ENCODE measurements at places on chromosomes 1 and 21.

- H3K27ac ChIP-seq, result no peak overlapping the region
- no peak overlapping the region for H3K4me3 ChIP-seq
- no peaks in the 10 kb centered on the region for H3K36me3 ChIP-seq
- DNase-seq, result no peak
- no peaks in the 10 kb centered on the region for H3K27me3 ChIP-seq
- H3K4me1 ChIP-seq, result peaks cover 5% of the 10 kb centered on the region
These were observed 109.3 kb downstream of the NTNG1 start for GRCh38 chr1:107250169-107250568.

DNA sequence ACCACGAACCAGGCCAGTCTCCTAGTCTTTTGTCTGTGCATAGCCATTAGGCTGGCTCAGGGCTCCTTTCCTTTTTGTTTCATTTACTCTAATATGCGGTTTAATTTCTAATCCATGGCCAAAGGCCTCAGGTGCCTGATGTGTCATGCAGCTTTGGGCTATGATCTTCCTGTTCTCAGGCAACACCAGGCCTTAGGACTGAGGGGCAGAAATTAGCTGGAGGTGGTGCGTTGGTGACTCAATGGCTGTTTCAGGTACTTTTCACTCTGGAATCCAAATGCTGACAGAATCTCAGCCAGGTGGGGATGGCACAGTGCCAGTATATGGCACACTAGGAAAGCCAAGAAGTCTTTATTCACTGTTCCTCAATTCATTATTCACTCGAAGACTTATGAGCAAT lies 105.3 kb downstream of the CACNA1E start:
- H3K27me3 ChIP-seq, result peaks cover 6% of the 10 kb centered on the region
- H3K4me1 ChIP-seq, result no peaks in the 10 kb centered on the region
- no peak overlapping the region for H3K4me3 ChIP-seq
- H3K36me3 ChIP-seq, result no peaks in the 10 kb centered on the region
- DNase-seq, result no peak

DNA sequence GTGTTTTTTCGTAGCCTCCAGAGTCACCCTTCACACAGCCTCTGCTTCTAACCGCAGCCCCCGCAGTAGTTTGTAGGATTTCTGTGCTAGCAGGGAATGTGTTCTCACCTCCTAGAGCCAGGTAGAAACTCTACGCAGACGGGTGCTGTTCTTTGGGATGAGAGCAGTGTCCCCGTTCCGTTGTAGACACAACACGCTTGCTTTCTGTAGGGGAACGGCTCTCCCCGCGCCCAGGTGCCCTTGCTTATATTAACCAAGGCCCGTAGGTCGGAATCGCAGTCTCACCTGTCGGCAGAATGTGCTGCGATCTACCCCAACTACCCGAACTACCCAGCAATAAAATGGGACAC lies 111.8 kb upstream of the NBPF11 start:
- DNase-seq, result no peak
- no peaks in the 10 kb centered on the region for H3K36me3 ChIP-seq
- peak overlapping the region; percentile 99 for H3K27ac ChIP-seq
- peak overlapping the region; percentile 83 for H3K4me3 ChIP-seq

- H3K27ac ChIP-seq, result no peak overlapping the region
- peaks cover 6% of the 10 kb centered on the region for H3K4me1 ChIP-seq
- peak overlapping the region; percentile 69 for H3K4me3 ChIP-seq
- H3K27me3 ChIP-seq, result peaks cover 47% of the 10 kb centered on the region
These were observed 229.7 kb upstream of the TMEM51 start for GRCh38 chr1:14923727-14924452.

GRCh38 chr1:43924516-43924915 lies 9.1 kb upstream of the ARTN start:
- no peak overlapping the region for H3K27ac ChIP-seq
- no peaks in the 10 kb centered on the region for H3K36me3 ChIP-seq
- H3K4me3 ChIP-seq, result no peak overlapping the region

DNA sequence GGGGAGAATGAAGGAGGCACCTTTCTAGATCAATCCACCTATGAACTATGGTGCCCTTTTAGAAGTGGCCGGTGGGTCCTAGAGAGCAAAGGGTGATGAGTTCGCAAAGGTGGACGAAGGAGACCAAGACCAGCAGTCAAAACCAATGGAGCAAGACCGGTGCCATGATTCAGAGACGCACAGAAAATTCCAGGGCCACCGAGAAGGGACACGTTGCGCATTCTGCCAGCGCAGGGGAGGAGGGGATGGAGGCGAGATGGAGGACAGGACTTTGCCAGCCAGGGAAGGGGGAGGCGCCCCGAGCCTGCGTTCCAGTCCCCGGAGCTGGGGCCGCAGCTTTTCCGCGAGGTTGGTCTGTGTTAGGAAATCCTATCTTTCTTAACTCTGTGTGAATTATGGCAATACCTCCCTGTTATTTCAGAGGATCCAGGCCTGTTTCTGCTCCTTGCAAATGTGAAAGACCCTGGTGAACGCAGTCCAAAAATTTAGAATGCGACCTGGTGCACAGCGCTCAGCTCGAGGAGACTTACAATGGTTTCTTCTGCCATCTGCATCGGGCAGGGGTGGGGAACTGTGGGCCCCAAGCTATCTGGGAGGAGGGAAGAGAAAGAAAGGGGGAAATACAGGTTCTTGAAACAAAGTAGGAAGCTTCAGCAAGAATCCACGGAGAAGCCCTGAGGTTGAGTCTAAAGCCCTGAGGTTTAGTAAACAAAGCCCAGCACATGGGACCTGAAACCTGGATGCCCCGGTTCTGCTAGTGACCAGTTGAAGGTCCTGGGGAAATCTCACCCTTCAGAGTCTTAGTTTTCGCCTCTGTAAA lies 129.4 kb downstream of the MRPS6 start:
- H3K36me3 ChIP-seq, result peaks cover 2% of the 10 kb centered on the region
- H3K27me3 ChIP-seq, result no peaks in the 10 kb centered on the region
- H3K4me3 ChIP-seq, result peak overlapping the region; percentile 73

DNA sequence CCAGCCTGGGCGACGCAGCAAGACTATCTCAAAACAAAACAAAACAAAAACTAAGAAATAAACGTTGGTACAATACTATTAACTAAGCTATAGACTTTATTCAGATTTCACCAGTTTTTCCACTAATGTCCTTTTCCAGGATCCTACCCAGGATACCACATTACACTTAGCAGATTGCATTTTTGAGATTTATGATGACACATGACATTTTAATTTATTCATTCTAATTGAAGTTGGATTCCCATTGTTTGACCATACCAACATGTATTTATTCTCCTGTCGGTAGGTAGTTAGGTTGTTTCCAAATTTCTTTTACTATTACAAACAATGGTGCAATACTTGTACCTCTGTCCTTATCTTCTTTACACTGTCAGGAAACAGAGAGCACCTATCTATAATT lies 6.8 kb upstream of the KLF17 start:
- H3K4me3 ChIP-seq, result no peak overlapping the region
- H3K27me3 ChIP-seq, result peaks cover 8% of the 10 kb centered on the region

Data from activated naive CD8-positive, alpha-beta T cell treated with anti-CD3 and anti-CD28 coated beads for 36 hours (primary cell).